Stimulated activated CD8-positive, alpha-beta memory T cell treated with anti-CD3 and anti-CD28 coated beads, Interleukin-4, amount 100 ng/mL, for 4 hours (primary cell): ENCODE measurements at places on chromosomes 16 and 17.

- no peak for DNase-seq
Measured at GRCh38 chr16:75918109-75918508, 191.8 kb upstream of the CPHXL start.

DNA sequence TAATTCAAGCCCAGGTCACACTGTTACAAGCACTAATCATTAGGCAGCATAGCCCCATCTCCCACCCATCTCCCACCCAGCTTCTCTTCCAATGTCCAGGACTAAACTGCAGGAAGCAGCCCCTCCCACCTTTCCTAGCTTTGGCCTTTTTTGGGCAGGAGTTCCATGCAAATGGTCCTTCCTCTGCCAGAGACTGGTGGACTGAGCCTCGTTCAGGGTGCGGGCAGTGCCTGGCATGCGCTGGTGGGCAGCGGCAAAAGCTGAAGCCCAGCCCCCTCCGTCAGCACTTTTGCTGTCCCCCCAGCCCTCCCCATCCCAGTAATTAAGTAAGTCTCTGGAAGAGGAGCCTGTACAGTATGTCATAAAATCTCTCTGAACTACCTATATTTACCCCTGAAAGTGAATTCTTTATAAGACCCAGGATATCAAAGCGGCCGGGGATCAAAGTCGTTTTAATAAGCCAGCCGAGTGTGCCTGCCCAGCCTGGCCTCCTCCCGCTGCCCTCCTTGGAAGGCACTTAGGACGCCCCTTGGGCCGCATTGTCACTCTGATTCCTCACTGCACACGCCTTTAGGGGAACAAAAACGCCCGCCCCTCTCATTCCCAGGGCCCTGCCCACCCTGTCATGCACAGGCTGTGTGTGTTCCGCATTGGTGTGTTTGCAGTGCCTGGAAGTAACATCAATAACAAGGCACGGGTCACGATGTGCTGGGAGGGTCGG lies 109.9 kb downstream of the IRX5 start:
- no peak for DNase-seq

GRCh38 chr17:73706858-73707257 lies 62.6 kb upstream of the SDK2 start:
- DNase-seq = no peak

DNA sequence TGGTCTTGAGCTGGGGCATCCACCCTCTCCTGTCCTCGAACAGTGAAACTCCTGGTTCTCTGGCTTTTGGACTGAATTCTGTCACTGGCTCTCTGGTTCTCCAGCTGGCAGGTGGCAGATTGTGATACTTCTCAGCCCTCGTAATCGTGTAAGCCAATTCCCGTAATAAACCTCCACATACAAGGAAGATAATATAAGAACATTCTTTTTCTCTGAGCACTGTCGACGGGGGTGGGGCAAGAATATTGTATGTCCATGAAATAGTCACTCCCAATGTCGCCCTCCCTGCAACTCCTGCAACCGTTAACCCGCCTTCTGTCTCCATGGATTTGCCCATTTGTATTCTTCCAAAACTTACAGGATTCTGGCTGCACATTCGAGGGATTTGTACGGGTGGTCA lies 39.2 kb upstream of the RPH3AL start:
- DNase-seq = no peak

GRCh38 chr16:89422905-89423630 lies 67.3 kb downstream of the ANKRD11 start:
- DNase-seq = no peak

DNA sequence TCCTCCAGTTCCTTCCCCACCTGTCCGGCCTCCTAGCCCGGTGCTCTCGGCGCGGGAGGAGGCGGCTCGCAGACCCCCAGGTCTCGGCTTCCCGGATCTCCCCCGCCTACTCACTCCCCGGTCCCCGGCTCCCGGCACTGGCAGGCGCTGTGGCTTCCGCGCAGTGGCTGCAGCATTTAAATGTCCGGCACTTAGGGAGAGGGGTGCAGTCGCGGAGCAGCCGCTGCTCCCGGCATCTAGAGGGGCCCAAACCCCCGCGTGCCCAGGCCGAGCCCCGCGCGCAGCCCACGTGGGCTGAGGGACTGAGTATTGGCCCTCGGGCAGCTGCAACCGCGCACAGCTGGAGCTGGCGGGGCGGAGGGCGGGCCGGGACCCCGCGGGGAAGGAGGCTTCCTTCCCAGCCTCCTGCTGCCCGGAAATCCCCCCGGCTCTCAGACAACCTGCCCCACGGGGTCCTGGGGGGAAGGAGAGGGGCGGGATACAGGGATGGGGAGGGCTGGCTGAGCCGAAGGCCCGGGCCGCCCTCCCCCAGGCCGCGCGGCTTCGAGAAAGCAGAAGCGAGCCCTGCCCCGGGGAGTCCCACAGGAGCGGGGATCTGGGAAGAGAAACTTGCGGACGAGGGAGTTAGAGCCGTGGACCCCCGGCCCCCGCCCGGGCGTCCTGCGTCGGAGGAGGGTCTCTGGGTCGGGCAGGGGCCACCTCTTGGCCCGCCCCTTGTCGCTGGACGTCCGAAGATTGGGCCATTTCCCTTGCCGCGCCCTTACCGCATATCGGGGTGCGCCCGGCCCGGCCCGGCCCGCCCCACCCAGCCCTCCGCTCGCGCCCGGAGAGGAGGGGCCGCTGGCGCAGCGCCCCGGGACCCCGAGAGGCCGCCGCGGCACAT lies at the start of gene MMP25:
Gene MMP25 (plus strand): TSS at position 804 of the 883 bp plus-strand sequence. CDS start 357 bp downstream, outside the sequence.
- DNase-seq = no peak

- peak; percentile 88 for DNase-seq
Measured at GRCh38 chr17:7573324-7574080, 5.9 kb upstream of the CD68 start.

- peak; percentile 23 for DNase-seq
Measured at GRCh38 chr16:68590201-68590994, 51.3 kb downstream of the ZFP90 start.

DNA sequence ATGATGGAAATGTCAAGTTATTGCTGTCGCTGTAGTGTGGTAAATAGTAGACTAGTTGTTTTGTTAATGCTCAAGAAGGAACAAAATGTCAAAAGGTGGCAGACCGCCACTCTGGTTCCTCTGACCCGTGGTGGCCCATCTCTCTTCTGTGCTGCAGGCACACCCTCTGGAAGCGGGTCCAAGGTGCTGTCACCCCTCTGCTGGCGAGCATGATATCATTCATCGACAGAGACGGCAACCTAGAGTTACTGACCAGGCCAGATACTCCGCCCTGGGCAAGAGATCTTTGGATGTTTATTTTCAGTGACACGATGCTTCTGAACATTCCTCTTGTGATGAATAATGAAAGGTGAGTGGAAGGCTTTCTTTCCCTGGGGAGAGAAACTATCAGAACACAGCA lies 56.8 kb upstream of the ENDOV start:
- no peak for DNase-seq
